ENCODE measurements at places on chromosomes 5 and 9. TPM values are rescaled to one million over a fixed set of nuclear protein-coding genes. Genes with fewer than 3 reads are reported as not detected.

DNA sequence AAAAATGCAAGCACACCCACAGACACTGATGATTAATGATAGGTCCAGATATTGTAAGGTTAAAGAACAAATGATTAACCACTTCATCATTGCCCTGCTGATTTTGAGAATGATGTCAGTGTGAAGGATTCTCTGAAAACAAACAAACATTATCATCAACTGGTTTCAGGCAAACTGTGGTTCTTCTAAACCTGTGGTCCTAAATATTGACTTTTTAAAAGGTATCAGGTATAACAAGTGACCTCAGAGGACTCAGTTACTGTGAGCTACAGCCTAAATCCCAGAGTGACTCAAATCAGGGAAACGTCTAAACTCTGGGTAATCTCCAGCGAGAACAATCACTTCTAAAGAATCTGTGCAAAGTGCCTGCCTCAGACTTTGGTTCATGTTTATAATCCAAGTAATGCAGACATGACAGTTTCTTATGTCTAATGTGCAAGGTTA lies 172.3 kb upstream of the CDH6 start:
- DNase-seq: no peak

CAMK2A gene
- 5.4 TPM for polyA plus RNA-seq

GRCh38 chr5:180367991-180368390 lies 14.9 kb upstream of the GFPT2 start:
- no peak for DNase-seq

FST gene
- polyA plus RNA-seq: 35.0 TPM

DNA sequence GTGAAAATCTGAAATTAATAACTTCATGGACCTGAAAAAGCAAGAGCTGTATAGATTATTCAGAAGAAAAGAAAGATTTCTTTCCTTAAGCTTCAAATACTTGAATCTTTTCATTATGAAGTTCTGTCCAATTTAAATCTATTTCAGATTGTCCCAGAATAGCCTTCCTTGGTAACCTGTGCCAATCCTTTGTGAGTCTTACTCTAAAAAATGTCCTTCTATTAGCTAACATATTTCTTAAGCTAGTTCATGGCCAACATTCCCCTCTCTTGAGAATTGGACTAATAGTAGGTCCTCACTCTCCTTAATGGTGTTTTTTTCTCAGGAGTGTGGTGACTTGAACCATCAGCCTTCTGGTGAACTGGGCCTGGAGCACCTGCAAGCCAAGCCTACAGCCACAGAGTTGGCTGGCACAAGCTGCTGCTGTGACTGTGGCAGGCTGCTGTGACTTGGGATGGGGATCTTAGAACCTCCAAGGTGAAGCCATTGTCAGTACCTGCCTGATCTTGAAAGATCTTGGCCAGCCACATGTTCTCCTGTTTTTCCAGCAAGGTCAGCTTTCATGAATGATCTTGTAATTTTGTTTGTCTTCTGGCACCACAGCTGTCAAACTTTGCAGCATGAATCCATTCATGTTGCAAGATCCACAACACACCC lies 262.6 kb upstream of the MAP3K1 start:
- DNase-seq: no peak

Data from renal pelvis (tissue), 12 donors.